Epithelial cell of proximal tubule (primary cell): ENCODE measurements at places on chromosomes 7 and 10. TPM values are rescaled to one million over a fixed set of nuclear protein-coding genes. Genes with fewer than 3 reads are reported as not detected.

The NODAL gene
- total RNA-seq, result not detected in 2 replicates

The SPDYE5 gene
- total RNA-seq, result not detected in 2 replicates

The OR6V1 gene
- total RNA-seq, result not detected in 2 replicates

The CCDC3 gene
- 0.14 and 0.40 TPM in 2 replicates for total RNA-seq

The FAM131B gene
- total RNA-seq, result 0.29 and 1.5 TPM in 2 replicates

The GPR26 gene
- not detected in 2 replicates for total RNA-seq

The VWDE gene
- 0.12 and 0.29 TPM in 2 replicates for total RNA-seq

The LRIT1 gene
- not detected in 2 replicates for total RNA-seq

The TAS2R5 gene
- 0.35 TPM in 1 of 2 replicates, not detected in the other for total RNA-seq

The FAM237B gene
- total RNA-seq, result not detected in 2 replicates

The TAS2R41 gene
- total RNA-seq, result not detected in 2 replicates

The DOCK4 gene
- 10.0 and 10.6 TPM in 2 replicates for total RNA-seq

The TRIP6 gene
- 112 and 117 TPM in 2 replicates for total RNA-seq

The CALML3 gene
- total RNA-seq, result not detected in 2 replicates

The C1QL3 gene
- 0.14 and 0.69 TPM in 2 replicates for total RNA-seq

The CD36 gene
- total RNA-seq, result not detected in 2 replicates

The FGL2 gene
- not detected in 2 replicates for total RNA-seq

The ATOH7 gene
- 0.58 TPM in 1 of 2 replicates, not detected in the other for total RNA-seq

The TRIM74 gene
- not detected in 2 replicates for total RNA-seq

The UCMA gene
- not detected in 2 replicates for total RNA-seq

The SRI gene
- 92.0 and 154 TPM in 2 replicates for total RNA-seq

The GFRA1 gene
- 10.6 and 42.7 TPM in 2 replicates for total RNA-seq

The OLAH gene
- total RNA-seq, result 1.5 and 4.3 TPM in 2 replicates

The HPS6 gene
- total RNA-seq, result 47.6 and 52.6 TPM in 2 replicates

The SFRP4 gene
- 0.06 TPM in 1 of 2 replicates, not detected in the other for total RNA-seq

The CCDC172 gene
- total RNA-seq, result not detected in 2 replicates

The TRIM50 gene
- not detected in 2 replicates for total RNA-seq

The ABCC2 gene
- 0.17 and 1.2 TPM in 2 replicates for total RNA-seq

The DPP6 gene
- 1.2 TPM in 1 of 2 replicates, not detected in the other for total RNA-seq

The MEST gene
- 42.0 and 66.4 TPM in 2 replicates for total RNA-seq

The BAMBI gene
- 12.6 and 16.0 TPM in 2 replicates for total RNA-seq

The GPR141 gene
- not detected in 2 replicates for total RNA-seq

The GATA3 gene
- 3.2 and 3.7 TPM in 2 replicates for total RNA-seq

The SUGCT gene
- 3.8 and 4.4 TPM in 2 replicates for total RNA-seq
